AG04450 (cell line): ENCODE measurements at places on chromosomes 2 and 18.

DNA sequence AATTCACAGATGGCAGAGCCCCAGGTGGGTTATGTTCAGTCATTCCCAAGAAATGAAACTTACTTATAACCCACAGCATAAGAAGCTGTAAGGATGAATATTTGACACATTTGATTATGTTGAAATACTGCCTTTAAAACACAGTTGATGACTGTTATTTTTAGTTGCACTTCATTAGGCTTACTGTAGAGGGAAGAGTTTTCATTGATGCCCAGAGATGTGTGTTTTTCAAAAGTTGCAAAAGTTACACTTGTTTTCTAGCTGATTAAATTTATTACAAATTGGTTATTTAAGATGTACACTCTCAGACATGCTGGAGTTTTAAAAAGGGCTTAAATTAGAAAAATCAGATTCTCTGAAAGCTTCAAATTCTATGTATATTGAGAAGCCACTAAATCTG, 506.1 kb downstream of the PARD3B start:
- DNase-seq = no peak

GRCh38 chr2:113172721-113173541, 840 bp upstream of the PSD4 start:
- DNase-seq = no peak

DNA sequence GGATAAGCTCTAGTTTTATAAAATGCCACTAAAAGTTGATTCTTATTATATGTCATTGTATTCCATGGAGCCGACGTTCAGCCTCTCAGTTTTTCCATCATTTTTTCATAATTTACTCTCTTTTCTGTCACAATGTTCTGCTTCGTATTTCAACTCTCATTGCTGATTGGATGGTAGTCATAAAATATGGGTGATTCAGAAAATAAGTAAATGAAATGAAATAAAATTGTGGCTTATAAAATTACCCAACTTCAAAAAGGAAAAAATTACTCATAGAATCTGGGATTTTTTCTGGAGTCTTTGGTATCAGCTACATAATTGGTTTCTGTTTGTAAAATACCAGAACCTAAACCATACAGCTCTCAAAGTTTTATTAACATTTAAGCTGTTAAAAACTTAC, 139.7 kb upstream of the ITGA4 start:
- DNase-seq = no peak

DNA sequence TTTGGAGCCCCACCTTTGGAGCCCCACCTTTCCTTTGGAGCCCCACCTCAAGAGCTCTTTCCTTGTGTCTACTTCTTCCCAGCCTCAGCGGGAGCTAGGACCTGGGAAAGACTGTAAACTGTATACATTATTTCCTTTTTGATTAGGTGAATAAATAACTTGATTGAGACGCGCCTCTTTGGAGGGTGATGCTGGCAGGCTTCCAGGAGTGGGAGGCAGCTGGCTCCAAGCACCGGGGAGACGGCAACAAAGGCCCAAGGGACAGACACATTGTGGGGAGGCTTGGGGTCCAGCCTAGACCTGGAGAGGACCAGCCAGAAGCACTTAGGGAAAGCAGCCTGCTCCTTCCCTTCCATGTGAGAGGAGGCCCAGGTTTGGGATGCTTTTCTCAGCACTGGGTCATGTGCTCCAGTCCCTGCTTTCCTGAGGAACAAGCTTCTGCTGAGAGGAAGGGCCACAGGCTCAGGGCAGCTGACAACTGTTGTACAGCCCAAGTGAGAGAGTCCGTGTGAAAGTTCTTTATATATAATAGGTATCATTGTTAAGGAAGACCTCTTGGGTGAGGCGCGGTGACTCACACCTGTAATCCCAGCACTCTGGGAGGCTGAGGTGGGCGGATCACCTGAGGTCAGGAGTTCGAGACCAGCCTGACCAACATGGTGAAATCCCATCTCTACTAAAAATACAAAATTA, 297.2 kb upstream of the SLC14A2 start:
- no peak for DNase-seq

DNA sequence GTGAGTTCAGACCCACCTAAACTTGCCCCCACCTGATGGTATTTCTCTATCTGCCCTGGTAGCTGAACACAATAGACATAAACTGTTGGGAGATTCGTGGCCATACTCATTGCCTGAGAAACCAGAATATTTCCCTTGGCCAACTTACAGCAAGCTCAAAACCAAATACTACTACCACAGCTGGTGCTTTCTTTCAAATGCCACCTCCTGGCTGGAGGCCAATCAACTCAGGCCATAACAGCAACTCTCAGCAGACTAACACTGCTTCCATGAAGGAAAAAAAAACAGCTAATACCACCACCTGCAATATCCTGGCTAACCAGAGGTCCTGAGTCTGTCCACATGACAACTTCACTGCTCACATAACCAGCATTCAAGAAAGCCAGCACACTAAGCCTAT, 373.1 kb downstream of the CMPK2 start:
- no peak for DNase-seq

DNA sequence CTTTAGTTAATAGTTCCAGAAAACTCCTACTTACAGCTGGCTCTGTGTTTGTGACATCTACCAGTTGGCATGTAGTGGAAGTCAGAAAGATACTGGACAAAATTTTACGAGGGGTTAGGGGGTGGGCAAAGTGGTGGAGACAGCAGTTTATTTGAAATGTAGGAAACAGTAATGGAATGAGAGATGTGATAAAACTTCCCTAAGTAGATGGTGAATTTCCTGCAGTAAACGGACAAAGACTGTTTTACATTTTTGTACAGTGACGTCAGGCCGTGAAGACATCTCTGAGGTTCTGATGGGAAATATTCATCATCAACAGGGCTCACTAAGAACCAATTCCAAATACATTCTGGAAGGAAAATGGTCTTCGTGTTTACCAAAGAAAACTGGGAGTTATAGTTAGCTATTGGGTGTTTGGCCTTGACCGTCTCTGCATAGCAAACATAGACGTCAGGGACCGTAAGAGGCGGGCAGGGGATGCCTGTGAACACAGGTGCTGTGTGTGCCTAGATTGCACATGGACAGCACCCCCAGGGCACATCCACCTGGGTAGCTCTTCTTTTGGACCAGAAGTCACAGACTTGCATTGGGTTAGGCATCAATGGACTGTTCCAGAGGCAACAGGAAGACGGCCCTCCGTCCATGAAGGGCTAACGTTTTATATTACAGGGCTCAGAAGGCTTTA, 131.5 kb downstream of the ZNF516 start:
- peak; percentile 58 for DNase-seq

DNA sequence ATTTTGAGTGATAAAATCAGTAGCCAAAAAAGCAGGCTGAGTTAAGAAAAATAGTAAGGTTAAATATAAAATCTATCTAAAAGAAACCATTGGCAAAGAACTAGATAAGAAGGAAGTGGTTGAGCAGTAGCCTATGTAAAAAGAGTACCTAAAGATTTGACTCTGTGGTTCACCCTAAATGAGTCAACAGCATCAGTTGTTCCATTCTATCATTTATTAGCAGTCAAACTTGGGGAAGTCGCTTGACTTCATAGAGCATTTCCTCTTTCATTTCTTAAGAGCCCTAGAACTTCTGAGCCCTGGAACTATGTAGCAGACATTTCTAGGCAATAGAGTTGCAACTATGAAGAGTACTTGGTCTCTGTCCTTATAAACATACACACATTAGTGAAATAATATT, 381.7 kb downstream of the NUP35 start:
- no peak for DNase-seq

DNA sequence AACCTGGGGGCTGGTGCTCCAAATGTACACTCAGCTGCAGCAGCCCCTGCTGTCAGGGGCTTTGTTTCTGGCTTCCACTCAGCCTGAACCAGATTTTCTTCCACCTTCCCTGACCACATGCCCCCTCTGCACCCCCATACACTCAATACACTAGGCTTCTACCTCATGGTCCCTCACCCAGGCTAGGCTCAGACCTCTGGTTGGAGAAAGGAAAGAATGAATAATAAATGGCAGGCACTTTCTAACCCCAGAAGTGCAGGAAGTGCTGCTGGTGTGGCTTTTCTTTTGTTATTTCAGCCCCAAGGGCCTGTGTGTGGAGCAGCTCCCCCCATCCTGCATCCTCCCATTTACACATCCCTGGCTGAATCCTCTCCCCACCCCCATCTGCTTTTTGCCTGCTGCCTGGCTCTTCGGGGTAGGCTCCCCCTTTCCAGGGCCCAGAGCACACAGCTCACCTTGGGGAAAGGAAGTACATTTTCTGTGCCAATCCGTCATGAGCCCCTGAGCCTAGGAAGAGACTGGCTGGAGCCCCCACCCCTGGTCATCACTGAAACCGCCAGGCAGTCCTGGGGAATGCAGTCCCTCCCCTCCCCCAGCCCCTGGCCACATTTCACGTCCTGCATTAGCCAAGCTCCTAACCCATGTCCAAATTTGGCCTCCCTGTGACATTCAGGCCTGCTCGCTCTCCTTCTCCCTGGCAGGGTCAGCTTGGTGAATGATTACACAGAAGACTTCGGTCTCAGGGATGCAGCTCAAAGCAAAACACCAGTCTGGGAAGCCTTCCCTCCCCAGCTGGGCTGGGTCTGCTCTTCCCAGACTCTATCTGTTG, 2.6 kb downstream of the DYSF start:
- no peak for DNase-seq

- DNase-seq = no peak
Measured at GRCh38 chr18:39730606-39731005, 2165.0 kb upstream of the CELF4 start.

GRCh38 chr18:63253428-63254372, 65.9 kb downstream of the BCL2 start:
- no peak for DNase-seq

- DNase-seq = no peak
Measured at GRCh38 chr2:180314086-180314485, 307.0 kb upstream of the CWC22 start.

DNA sequence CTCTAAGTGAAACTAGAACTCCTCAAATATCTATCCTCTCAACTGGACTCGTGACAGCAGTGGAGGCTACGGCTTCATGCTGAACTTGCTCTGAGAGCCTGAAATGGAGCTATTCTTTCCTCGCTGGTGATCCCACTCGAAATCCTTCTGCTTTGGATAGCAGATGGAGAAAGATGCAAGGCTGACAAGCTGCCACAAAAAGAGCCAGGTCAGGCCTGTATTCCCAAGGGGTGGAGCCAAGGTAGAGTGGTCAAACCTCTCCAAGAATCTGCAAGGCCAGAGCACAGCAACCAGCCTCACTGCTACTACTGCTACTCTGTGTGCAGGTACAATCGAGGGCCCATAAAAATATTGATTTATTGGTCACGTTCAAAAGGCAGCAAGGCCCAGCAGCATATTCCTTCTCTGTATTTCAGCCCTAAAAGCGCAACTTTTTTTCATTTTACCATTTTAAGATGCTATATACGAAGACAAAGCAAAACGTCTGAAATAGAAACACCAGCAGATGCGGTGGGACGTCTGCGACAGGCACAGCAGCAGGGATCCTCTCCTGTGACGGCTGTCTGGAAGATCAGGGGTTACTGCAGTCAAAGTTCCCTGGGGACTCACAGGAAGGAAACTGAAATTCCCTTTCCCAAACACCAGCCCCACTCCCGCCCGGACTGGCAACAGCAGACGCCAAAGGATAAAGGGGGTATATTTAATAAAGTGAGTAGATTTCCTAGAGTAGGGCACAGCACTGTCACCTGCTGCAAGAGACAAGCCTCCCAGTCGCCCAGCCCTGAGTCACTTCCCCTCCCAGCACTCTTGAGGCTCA, 2.4 kb downstream of the SPRED2 start:
- DNase-seq = no peak

DNA sequence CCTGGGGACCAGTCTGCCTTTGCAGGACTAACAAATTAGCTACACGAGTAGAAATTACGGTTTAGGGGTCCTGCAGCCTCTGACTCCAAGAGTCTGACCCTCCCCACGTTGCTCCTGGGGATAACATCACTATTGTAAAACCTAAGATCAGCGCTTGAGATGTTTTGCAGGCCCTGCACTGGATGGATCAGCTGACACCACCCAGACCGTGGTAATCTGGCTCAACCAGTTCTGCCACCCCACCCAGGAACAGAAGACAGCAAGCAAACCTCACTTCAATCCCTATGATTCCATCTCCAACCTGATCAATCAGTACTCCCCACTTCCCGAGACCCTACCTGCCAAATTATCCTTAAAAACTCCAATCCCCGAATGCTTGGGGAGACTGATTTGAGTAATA, 31.7 kb downstream of the NGEF start:
- DNase-seq = no peak

DNA sequence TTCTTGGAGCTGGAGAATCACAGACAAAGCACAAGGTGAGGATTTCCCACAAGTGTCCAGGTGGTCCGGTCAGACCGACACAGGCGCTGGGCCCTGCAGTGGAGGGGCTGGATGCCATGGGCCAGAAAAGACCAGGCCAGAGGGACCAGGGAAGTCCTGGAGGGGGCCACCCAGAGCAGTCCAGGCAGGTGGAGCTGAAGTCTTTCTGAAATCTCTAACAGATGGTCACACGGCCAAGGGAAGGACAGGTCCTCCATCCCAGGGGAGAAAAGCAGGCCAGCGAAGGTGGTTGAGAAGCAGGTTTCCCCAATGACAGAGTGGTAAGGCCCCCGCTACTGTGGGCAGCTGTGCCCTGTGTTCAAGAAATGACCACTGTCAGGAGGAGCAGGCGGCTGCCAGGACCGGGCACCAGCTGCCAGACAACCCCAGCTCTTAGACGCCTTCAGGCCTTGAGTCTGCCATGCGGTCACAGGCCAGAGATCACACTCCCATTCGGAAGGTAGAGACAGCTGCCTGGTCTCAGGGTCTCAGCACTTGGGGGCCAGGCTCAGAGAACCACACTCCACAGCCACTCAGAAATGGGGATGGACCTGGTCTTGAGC, 25.9 kb downstream of the HS1BP3 start:
- DNase-seq = no peak

GRCh38 chr2:27214941-27215340, 2.2 kb upstream of the CAD start:
- no peak for DNase-seq

- DNase-seq = no peak
Measured at GRCh38 chr2:9767656-9768281, 75.5 kb upstream of the TAF1B start.
